ENCODE measurements at places on chromosomes 11 and 22. TPM values are rescaled to one million over a fixed set of nuclear protein-coding genes. Genes with fewer than 3 reads are reported as not detected.

DNA sequence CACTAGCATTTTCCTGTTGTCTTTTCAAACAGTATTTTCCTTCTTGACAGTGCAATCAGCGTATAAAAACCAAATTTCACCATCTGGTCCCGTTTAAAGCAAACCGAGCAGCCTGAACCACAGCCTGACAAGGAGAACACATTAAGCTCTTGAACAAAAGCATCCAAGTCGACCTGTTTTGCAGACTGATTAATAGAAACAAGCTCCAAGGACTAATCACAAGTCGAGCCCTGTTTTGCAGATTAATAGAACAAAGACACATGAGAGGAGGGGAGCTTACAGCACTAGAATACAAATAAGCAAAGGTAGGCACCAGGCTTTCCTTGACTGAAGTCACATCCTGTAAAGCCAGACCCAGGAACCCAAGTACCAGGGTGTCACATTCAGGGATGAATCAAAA is 104.8 kb downstream of the MPPED2 start:
- no peak overlapping the region for H3K27ac ChIP-seq
- no peaks in the 10 kb centered on the region for H3K4me1 ChIP-seq
- no peak overlapping the region for H3K4me3 ChIP-seq
- DNase-seq = no peak

- H3K27me3 ChIP-seq = peaks cover 47% of the 10 kb centered on the region
- no peak for DNase-seq
- H3K4me1 ChIP-seq = peaks cover 1% of the 10 kb centered on the region
- no peak overlapping the region for H3K27ac ChIP-seq
Observed at GRCh38 chr11:72623052-72623451, 51.2 kb downstream of the PDE2A start.

PRSS23 gene
- total RNA-seq = 350 TPM

TRIM6 gene
- total RNA-seq = 4.3 TPM

GPR137 gene
- total RNA-seq = 33.7 TPM

- H3K4me3 ChIP-seq = no peak overlapping the region
- no peak for DNase-seq
- peaks cover 14% of the 10 kb centered on the region for H3K4me1 ChIP-seq
- H3K27me3 ChIP-seq = no peaks in the 10 kb centered on the region
Observed at GRCh38 chr22:25395468-25395867, 169.0 kb upstream of the GRK3 start.

- H3K4me3 ChIP-seq = no peak overlapping the region
- H3K27ac ChIP-seq = no peak overlapping the region
- peaks cover 28% of the 10 kb centered on the region for H3K4me1 ChIP-seq
- H3K36me3 ChIP-seq = peaks cover 5% of the 10 kb centered on the region
Observed at GRCh38 chr11:6204706-6205105, 651 bp upstream of the C11orf42 start.

OR2AT4 gene
- total RNA-seq = not detected

- peaks cover 2% of the 10 kb centered on the region for H3K27me3 ChIP-seq
- DNase-seq = no peak
- peak within 1 kb of the TSS; percentile 46 for H3K4me3 ChIP-seq
- H3K4me1 ChIP-seq = peaks cover 72% of the 10 kb centered on the region
- no peaks in the 10 kb centered on the region for H3K36me3 ChIP-seq
- peak within 1 kb of the TSS; percentile 98 for H3K27ac ChIP-seq
Observed at GRCh38 chr11:124897674-124898262, at the start of gene ROBO4. Gene ROBO4, minus strand, starts transcription at chr11:124897865. Its CDS starts 70 bp downstream, at chr11:124897795.

GRCh38 chr11:66281776-66282467 is 3.9 kb downstream of the CNIH2 start:
- peaks cover 18% of the 10 kb centered on the region for H3K4me1 ChIP-seq
- no peaks in the 10 kb centered on the region for H3K36me3 ChIP-seq
- DNase-seq = no peak
- H3K27me3 ChIP-seq = peaks cover 8% of the 10 kb centered on the region
- peak overlapping the region; percentile 51 for H3K27ac ChIP-seq

- H3K4me3 ChIP-seq = no peak overlapping the region
- DNase-seq = no peak
- peaks cover 5% of the 10 kb centered on the region for H3K36me3 ChIP-seq
- peaks cover 2% of the 10 kb centered on the region for H3K27me3 ChIP-seq
Observed at GRCh38 chr11:79083352-79083751, 357.5 kb downstream of the TENM4 start.
